ENCODE measurements at places on chromosomes 1 and 21.

DNA sequence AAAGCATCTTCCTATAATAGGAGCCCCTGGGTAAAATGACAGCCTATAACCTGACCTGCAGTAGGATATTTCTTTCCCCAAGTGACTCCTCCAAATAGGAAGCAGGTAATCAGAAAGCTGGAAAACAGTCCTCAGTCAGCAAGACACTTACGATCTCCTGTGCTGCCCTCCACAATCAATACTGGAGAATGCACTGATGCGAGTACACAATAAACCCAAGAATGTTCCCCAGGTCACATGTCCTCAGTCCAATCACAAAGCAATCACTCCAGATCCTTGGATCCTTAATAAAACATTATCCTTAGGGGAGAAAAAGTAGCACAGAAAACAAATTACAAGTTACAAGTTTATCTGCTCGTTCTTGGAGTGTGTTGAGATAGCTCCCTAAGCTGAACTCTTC is 233.1 kb downstream of the SLC45A1 start:
- DNase-seq = no peak

DNA sequence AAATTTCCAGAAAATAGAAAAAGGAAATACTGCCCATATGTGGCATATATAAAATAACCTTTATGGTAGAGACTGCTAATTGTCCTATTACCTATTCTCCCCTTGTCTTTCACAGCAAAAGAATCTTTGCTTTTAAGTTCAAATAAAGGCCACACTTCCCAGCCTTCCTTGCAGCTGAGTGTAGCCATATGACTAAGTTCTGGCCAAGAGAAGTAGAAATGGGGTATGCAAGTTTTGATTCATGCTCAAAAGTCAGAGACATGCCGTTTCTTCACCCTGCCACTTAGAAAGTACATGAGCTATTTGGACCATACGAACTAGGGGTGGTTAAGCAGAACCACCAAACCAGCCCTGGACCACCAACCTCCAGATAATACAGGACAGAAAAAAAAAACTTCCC is 18.3 kb upstream of the S100A2 start:
- DNase-seq = no peak

DNA sequence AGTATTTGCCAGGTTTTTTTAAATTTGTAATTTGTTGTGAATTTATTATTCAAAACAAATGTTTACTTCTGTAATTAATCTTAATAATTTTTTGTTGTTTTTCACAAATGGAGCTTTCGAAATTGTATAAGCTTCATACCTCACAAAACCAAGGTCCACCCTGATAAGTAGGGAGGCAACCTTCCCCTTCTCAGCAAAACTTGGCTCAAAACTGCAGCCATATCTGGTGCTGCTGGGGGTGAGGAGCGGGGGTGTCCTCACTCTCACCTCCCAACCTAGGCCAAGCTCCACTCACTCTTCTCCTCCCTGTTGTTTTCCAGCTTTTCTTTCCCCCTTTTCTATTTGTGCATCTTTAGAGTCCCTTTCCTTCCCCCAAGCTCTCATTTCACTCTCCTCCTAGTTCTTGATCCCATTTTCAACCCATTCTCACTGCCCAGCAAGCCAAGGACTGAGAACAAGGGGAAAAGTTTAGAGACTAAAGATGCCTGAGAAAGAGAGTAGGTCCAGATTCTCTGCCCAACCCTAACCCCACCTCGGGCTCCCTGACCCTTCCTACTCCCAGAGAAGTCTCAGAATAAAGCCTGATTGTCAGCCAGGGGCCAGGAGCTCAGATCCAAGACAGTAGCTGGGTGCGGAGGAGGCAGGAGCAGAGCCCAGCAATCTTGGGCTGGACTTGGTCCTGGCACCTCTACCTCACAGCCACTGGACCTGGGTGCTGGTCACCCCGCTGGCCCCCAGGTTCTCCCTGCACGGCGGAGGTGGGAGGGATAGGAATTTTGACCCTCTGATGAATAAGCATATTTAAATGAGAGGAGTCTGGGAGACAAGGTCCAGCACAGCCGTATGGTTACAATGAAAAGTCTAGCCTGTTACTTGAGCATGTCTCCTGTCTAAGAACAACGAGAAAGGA is 8.3 kb upstream of the CFAP45 start:
- DNase-seq = no peak

GRCh38 chr1:71273334-71273733 is 192.5 kb upstream of the ZRANB2 start:
- DNase-seq = no peak

GRCh38 chr1:46816930-46817329 is 18.1 kb downstream of the CYP4B1 start:
- DNase-seq = no peak

- peak; percentile 37 for DNase-seq
These were observed 415.4 kb downstream of the TTLL7 start for GRCh38 chr1:83583351-83584014.

GRCh38 chr1:160004001-160004400 is 27.8 kb downstream of the PIGM start:
- no peak for DNase-seq

- DNase-seq = no peak
These were observed 96.6 kb upstream of the ERRFI1 start for GRCh38 chr1:8122477-8123407.

DNA sequence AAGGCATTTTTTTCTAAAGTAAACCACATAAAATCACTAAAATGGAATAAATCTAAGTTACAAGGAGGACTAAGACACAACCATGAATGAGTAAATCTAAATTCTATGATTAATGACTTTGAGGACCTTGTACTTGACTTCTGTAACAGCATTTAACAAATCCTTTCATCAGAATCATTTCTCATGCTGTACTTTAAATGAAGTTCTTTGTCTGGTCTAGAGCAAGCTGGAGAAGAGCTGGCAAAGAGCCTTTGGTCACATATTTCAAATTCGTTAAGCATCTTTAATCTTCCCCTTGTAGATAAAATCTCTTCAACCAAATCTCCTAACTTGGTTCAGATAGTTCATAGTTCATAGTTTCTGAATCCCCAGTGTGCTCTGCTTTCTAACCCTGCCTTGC is 405.4 kb downstream of the PTPRC start:
- no peak for DNase-seq

- peak; percentile 60 for DNase-seq
These were observed 18.0 kb downstream of the SERTAD4 start for GRCh38 chr1:210250665-210250997.

- DNase-seq = no peak
These were observed 29.0 kb downstream of the JUN start for GRCh38 chr1:58754683-58755467.

DNA sequence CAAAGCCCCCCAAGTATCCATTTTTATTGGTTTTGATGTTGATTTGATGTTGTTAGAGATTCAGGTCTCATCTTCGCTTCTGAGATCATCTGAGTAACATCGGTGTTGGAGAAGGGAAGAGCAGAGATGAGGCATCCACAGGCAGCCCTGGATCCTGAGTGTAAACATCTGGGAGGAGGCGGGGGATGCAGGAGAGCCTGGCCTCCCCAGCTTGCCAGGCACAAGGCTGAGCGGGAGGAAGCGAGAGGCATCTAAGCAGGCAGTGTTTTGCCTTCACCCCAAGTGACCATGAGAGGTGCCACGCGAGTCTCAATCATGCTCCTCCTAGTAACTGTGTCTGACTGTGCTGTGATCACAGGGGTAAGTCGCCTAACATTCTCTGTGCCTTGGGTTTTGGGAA is at the start of gene PROK1:
PROK1 (plus strand) TSS at position 221 of the 400 bp plus-strand sequence; CDS start at position 289, 68 bp downstream.
- no peak for DNase-seq

DNA sequence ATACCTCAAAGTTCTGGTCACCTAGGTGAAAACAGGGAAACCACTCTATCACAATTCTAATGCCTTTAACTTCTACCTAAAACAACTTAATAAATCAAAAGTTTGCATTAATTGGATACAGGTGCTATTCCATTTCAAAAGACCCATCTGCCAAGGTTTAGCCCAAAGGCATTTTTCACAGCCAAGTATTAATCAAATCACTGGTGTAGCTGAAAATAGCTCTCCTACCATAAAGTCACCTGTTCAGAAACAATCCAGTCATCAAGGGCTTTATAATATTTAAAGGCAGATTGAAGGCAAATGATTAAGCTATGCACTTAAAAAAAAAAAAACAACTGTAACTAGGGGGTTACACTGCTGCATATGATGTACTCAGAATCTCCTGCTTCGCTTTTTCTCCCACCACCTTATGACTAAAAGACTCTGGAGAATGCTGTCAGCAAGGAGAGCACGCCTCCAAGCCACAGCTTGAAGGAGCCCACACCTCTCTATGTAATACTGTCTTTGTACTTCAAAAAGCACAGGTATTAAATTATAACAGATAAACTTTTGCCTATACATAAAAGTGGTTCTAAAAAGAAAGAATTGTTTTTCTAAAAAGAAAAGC is 20.5 kb downstream of the KIAA0319L start:
- no peak for DNase-seq

DNA sequence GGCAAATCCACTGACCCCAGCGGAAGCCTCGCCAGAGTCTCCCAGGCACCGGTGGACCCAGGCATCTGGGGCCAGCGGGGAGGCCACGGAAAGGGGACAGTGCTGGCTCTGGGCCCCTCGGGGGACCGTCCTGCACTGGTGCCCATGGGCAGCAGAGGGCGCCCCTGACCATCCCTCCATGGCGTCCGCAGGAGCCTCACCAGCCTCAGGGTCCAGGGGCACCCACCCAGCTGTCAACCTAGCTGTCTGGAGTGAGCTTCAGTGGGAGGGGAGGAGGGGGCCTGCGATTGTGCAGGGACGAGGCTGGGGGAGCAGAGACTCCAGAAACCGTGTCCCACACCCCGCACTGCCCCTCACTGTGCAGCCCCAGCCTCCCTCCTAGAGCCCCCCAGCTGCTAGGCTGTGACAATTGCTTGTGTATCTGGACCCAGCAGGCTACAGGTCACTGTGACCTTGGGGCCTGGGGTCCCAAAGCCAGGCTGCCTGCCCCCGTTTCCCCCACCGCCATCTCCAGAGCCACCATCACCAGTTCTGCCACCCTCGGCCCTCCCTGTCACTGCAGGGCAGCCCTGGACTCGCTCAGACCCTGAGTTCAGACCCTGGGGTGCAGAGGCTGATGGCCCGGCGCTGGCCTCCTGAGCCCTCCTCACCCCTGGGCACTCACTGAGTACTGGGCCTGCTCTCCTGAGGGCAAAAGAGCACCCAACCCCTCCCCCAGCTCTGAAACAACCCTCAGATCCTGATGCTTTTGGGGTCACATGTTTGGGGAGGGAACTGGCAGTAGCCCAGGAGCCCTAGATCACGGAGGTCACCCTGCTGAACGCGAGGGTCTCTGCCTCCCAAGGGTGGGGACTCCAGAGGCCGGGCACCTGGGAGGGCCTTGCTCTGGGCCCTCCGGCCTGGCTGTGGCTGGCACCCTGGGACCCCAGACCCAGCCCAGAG is 10.6 kb upstream of the COL6A1 start:
- DNase-seq = peak; percentile 20

- no peak for DNase-seq
These were observed 373.1 kb upstream of the USP24 start for GRCh38 chr1:55588309-55588708.

DNA sequence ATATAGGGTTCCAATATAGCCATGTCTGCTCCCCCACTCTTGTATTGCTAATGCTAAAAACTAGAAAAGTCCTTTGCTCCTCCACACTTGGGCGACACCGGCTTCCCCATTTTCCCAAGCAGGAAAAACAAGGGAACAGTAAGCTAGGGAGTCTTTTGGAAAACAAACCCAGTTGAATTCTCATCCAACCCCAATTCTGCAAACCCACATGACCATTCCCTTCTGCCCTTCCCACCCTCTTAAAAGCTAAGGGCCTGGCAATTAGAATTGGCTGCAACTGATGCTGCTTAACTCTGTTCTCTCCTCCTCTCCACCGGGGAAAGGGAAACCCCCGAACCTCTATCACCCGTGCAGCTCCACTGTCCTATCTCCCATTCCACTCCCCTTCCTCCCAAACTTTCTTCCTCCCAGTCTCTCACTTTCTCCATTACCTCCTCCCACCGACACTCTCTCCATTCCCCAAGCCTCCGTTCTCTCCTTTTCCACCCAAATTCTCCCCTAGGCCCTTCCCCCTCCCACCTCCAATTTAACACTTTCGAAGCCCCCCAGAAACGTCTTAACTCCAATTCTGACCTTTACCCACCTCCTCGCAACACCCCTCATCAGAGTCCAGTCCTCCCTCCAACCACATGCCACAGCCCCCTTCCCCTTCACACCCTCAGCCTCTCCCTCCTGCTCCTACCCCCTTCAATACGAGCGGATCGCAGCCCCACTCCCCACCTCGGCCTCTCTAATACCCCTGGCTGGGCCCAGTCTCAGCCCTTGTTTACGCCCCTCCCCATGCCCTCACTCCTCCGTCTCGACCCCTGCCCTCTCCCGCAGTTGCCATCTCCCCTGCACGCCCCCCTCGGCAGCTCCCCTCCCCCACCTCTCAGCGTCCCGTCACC is 701 bp downstream of the DEDD start:
- no peak for DNase-seq

DNA sequence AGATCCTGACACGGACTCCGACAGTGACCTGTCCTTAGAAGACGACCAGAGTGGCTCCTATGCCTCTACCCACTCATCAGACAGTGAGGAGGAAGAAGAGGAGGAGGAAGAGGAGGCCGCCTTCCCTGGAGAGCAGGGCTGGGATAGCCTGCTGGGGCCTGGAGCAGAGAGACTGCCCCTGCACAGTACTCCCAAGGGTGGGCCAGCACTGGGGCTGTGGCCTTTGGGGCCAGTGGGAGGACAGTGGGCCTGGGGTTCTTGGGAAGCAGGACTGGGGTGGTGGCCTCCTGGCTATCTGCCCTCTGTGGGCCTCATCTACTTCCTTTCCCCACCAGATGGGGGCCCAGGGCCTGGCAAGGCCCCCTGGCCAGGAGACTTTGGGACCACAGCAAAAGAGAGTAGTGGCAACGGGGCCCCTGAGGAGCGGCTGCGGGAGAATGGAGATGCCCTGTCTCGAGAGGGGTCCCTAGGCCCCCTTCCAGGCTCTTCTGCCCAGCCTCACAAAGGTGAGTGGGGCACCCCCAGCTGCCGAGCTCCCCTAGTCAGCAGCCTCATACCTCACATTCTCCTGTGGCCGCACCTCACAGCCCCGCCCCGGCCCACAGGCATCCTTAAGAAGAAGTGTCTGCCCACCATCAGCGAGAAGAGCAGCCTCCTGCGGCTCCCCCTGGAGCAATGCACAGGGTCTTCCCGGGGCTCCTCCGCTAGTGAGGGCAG is 10.0 kb downstream of the PSRC1 start:
- DNase-seq = no peak

DNA sequence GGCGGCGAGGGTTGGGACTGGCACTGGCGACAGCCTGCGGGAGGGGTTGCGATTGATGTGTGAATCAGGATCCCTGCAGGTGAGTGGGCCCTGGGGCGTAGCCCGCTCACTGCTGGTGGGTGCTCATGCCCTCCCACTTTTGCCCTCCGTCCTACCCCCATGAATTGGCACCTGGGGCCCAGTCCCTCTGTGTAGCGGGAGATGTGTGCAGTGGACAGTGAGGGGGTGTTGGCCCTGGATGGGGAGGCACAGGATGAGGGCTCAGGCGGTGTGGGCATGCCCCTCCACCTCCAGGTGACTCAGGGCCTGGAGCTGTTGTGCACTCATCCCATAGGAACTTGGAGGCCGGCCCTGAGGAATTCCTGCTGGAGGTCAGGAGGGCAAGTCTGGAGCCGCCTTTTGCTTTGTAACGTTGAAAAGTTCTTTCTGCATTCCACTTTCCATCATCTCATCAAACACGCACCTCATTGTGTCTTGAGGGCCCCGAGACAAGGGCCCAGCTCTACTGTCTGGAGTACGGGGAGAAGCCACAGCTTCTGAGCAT is 3.0 kb downstream of the PEAR1 start:
- DNase-seq = no peak
